Urothelium cell line (cell line): ENCODE measurements at places on chromosomes 1 and 21.

DNA sequence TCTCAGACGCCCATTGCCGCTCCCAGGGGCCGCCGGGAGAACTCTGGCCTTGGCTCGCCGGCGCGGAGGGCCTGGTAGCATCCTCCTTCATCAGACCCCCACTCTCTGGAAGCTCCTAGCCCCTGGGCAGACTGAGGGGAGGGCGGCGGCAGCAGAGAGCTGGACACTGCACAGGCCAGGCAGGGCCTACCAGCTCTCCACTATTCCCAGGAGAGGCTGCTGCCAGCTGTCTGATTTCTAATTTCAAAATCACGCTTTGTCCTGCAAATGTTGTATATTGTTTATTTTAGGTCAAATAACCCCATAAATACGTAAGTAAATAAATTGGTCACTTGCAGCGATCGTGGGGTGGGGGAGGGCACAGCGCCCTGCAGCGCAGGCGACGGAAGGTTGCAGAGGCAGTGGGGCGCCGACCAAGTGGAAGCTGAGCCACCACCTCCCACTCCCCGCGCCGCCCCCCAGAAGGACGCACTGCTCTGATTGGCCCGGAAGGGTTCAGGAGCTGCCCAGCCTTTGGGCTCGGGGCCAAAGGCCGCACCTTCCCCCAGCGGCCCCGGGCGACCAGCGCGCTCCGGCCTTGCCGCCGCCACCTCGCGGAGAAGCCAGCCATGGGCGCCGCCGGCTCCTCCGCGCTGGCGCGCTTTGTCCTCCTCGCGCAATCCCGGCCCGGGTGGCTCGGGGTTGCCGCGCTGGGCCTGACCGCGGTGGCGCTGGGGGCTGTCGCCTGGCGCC, at the start of gene MTARC1:
MTARC1 (plus strand) TSS at position 577 of the 732 bp plus-strand sequence; CDS start at position 609, 32 bp downstream.
- DNase-seq = peak; percentile 71

- peak; percentile 23 for DNase-seq
Observed at GRCh38 chr1:67880056-67880601, 46.9 kb upstream of the GNG12 start.

DNA sequence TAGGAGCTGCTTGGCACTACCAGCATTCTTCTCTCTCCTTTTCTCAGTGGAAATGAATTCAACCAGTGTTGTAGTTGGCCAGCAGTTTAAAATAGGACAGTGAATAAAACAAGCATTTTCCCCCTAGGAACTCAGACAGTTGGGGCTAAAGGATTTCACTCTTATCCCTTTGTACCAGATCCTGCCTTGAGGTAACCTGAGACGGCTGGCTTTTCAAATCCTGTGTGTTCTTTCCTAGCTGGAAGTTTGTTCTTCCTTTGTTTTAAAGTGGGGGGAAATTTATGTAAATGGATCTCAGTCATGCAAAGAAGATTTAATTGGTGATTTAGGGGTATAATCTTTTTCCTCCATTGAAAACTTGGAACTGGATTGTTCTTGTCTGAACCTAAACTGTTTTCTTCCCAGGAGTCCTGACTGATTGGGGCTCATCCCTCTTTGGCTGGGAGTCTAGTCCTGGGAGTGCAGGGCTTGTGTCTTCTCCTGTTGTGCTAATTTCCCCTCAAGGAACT, 23.3 kb downstream of the ZP4 start:
- DNase-seq = no peak

DNA sequence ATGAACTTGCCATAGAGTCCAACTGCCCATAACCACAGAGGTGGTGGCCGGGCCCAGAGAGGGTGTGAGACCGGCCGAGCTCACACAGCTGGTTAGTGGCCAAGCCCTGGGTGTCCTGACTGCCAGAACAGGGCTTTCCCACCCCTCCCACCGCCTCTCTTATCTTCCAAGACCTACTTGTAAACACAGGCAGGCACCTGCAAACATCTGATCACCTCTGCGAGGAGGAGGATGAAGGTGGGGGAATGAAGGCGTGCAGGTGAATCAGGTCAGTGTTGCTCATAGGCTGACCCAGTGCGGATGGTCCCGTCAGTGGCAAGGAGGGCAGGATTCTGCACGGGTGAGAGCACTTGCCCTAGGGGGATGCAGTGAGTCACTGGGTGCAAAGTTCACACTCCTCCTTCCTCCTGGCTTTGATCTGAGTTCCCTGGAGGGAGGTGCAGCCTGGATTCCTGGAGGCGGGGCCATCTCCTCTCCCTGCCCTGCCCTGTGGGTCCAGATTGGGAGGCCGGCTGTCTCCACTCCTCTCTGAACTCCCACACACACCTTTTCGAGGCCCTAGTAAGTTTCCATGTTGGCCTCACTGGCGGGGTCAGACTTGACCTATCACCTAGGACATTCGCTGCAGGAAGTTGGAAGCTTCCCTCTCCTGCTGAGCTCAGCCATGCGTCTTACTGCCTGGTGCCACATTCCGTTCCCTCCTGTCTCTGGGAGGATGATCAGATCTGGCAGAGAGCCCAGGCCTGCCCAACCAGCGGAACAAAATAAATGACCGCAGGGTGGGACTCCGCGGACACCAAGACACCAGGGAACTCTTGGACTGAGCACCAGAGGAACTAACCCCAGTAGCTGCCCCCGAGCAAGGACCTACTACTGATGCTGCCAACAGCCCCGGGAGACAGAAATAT, 7.3 kb downstream of the UQCRHL start:
- DNase-seq = peak; percentile 83

DNA sequence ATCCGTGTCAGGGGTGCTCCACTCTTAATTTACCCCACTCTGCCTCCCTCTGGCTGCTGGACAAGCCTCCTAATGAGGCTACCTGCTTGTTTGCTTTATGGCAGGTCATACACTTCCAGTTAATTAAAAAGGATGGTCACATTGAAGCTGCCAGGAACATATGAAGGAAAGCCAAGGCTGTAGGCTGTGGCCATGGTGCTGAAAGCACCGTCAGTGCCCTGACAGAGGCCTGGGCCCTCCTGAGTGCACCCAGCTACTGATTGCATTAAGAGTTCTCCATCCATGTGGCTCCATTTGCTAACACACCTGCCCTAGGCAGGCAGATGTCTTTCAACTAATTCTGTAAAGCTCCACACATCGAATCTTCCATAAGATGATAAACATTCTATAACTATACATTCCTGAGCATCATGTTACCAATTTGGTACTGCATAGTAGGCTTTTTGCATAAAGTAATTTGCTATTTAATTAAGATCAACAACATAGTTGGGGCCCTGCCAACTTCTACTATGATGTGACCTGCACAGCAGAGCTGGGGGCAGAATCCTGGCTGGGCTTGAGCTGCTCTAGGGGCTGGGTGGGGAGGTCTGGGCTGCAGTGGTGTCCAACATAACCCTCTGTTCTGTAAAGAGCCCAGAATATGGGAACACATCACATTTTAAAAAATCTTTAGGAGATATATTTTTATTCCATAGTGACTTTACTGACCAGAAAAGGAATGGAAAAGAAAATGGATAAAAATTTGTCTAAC, 224.8 kb downstream of the SIPA1L2 start:
- DNase-seq = no peak

GRCh38 chr1:5947978-5948680, 44.1 kb downstream of the NPHP4 start:
- DNase-seq = no peak

- DNase-seq = no peak
Observed at GRCh38 chr1:56758135-56758534, 61.1 kb downstream of the FYB2 start.
